ENCODE measurements at places on chromosomes 1 and 21.

GRCh38 chr1:163561580-163562295, 240.0 kb downstream of the NUF2 start:
- DNase-seq = no peak

- DNase-seq = no peak
These were observed 24.0 kb downstream of the AKNAD1 start for GRCh38 chr1:108832929-108833328.

DNA sequence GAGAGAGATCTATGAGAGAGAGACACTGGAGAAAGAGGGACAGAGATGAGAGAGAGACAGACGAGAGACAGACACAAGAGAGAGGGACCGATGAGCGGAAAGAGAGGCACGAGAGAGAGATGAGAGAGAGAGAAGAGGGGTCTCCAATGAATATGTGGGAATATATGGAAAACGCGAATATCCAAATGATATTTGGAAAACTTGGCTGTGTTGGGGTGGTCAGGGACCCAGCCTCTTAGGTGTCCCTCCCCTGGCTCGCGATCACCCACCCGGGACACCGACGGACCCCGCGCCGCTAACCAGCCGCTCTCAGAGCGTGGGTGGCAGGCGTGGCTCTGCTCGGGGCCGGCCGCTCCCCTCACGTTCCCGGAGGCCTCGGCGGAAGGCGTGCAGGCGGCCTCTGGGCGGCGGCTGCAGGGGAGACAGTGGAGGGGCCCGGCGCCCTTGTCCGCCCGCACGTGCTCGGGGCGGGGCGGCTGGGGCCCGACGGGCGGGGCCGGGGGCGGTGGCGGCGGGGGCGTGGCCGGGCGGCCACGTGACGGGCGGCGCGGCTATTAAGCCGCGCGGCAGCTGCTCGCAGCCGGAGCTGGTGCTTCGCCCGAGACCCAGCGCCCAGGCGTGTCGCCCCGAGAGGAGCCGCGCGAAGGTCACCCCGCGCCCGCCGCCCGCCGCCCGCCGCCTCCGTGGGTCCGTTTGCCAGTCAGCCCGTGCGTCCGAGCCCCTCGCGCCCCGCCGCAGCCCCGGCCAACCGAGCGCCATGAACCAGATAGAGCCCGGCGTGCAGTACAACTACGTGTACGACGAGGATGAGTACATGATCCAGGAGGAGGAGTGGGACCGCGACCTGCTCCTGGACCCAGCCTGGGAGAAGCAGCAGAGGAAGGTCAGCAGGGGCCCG, at the start of gene ACTN2:
Gene ACTN2, plus strand, starts transcription at position 583 of the 898 bp plus-strand sequence. Its CDS starts 175 bp downstream, at position 758.
- DNase-seq = no peak

- no peak for DNase-seq
These were observed 132.8 kb upstream of the CD34 start for GRCh38 chr1:208043691-208044181.

DNA sequence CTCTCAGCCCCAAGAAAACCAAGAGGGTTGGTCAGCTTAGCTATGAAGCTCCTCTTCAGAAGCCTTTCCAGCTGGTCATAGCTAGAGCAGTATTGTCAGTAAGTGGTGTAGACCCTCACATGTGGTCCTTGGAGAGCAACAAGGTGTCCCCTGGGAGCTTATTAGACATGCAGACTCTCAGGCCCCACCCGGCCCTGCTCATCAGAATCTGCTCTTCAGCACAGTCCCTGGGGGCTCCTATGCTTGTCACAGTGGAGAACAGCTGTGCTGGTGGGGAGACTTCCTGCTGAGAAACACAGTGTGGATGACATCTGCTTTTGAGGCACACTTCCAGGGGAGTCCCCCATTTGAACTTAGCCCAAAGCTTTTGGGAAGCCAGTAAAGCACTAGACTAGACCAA, 21.9 kb upstream of the NEK2 start:
- DNase-seq = peak; percentile 91

DNA sequence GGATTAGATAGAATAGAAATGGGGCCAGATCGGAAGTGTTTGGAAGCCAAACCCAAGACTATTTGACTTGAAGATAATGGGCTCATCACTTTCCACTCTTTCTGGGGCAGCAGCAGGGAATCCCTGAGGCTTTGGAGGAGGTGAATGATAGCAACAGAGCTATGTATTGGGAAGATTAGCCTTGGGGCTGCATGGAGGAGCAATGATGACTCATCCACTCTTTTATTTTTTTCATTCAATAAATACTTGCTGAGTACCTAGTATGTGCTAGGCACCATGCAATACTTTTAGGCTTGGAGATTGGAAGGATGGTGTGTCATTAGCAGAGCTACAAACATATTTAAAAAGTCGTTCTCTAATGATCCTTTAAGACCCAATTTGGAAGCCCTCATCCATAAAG, 166.9 kb upstream of the FOXD3 start:
- no peak for DNase-seq

DNA sequence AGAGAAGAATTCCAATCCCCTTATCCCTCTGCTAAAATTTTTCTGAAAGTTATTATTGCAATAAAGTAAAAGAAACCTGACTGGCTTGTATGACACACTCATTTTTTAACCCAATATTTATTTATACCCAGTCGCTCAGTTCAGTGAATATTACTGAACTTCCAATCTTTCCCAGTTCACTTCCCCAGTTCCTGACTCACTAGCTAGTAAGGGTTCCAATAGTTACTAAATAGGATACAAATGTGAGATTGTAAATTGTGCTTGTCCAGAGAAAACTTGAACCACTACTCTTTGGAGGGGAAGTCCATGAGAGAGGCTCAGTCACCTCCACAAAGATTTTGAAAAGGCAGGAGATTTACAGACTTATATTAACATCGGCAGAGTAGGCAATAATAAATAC, 31.4 kb downstream of the PRDX6 start:
- DNase-seq = no peak

- DNase-seq = no peak
These were observed 275.0 kb downstream of the LRRC40 start for GRCh38 chr1:69930396-69930795.

DNA sequence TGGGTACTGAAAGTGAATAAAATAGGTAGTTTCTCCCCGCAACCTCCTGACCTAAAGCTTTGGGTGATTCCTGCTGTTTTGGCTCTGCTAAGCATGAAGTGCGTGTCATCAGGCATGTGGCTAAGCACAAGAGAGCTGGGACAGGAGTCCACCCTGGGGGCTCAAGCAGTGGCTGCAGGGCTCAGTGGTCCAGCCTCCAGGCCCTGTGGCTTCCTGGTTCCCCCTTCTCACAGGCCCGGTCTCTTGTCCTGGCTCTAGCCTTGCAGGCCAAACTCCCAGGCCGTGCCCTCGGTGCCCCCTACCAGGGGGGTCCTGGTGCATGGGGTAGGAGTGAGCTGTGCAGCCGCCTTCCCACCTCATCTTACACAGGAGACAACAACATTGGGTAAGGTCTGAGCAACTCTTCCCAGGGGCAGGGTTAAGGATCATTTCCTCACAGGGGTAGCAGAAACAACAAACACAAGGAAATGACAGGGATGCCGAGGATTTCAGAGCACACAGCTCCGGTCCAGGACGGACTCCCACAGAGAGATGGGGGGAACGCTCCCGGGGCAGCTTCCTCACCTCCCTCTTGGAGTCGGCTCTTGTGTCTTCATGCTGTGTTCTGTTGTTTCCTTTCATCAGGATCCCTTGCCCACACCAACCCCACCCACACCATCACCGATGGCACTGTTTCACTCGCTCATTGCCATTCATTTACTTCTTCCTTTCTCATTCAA, 19.8 kb upstream of the SLC2A1 start:
- DNase-seq = no peak

Data from GM12865 (cell line).